ENCODE measurements at places on chromosomes 5 and 9.

- H3K27ac ChIP-seq = no peak overlapping the region
- no peaks in the 10 kb centered on the region for H3K36me3 ChIP-seq
- peak overlapping the region; percentile 62 for H3K4me3 ChIP-seq
- DNase-seq = no peak
Observed at GRCh38 chr5:88660264-88660946, 222.6 kb downstream of the MEF2C start.

DNA sequence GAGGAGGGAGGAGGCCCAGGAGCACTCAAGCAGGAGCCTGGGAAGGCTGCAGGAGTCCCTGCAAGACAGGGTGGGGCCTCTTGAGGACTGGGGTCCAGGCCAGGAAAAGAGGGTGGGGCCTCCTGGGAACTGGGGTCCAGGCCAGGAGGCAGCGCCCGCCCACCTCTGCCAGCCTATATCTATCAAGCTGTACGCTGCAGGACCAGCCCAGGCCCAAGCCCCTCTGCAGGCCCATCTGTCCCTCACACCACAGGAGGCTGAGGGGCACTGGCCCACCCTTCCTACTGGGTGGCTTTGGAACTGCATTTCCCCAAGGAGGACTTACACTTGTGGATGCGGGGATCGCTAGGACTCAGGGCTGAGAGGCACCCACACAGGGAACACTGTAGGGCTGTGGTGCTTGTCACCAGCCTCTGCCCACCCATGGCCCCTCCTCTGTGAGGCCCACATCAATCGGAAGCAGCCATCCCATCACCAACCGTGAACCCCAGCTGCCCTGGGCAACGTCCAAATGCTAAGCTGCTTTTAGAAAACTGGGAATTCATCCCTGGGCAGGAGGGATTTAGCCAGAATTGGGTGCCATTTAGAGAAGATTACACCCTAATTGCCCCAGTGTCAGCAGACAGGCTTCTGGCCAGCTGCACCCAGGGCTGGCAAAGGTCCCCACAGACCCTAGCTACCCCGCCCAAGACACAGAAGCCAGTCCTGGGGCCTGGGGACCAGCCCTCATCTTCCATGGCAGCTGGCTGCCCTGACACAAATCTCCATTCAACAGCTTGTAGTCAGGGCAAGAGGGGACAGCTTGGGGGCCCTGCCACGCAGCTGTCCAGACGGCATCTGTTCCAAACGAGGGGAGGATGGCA, 15.3 kb downstream of the BICD2 start:
- H3K27me3 ChIP-seq = no peaks in the 10 kb centered on the region
- peak overlapping the region; percentile 25 for H3K27ac ChIP-seq
- H3K36me3 ChIP-seq = peaks cover 3% of the 10 kb centered on the region
- H3K4me1 ChIP-seq = peaks cover 65% of the 10 kb centered on the region
- no peak overlapping the region for H3K4me3 ChIP-seq

DNA sequence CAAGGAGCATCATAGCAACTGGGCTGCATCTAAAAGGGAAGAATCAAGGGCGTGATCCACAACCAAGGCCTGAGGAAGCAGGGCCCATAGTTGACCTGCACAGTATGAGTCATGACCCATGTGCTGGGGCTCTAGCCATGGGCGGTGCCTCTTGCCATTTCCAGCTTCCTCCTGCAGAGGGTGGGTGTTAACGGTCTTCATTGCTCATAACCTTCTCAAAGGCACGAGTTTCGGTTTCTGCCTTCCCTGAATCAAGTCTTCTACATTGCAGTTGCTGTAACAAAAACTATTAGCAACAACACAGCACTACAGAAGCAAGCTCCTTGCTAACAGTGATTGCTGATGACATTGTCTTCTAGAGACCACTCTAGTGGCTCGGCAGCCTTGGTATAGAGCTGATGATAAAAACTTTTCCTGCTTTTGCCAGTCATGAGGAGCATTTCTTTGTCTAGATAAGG, 66.9 kb downstream of the CTSL start:
- H3K4me3 ChIP-seq = no peak overlapping the region
- no peaks in the 10 kb centered on the region for H3K4me1 ChIP-seq
- peak overlapping the region; percentile 87 for H3K27ac ChIP-seq

GRCh38 chr5:79202076-79202475, 33.9 kb upstream of the JMY start:
- H3K27ac ChIP-seq = no peak overlapping the region
- no peak for DNase-seq
- H3K4me3 ChIP-seq = no peak overlapping the region
- H3K27me3 ChIP-seq = no peaks in the 10 kb centered on the region

DNA sequence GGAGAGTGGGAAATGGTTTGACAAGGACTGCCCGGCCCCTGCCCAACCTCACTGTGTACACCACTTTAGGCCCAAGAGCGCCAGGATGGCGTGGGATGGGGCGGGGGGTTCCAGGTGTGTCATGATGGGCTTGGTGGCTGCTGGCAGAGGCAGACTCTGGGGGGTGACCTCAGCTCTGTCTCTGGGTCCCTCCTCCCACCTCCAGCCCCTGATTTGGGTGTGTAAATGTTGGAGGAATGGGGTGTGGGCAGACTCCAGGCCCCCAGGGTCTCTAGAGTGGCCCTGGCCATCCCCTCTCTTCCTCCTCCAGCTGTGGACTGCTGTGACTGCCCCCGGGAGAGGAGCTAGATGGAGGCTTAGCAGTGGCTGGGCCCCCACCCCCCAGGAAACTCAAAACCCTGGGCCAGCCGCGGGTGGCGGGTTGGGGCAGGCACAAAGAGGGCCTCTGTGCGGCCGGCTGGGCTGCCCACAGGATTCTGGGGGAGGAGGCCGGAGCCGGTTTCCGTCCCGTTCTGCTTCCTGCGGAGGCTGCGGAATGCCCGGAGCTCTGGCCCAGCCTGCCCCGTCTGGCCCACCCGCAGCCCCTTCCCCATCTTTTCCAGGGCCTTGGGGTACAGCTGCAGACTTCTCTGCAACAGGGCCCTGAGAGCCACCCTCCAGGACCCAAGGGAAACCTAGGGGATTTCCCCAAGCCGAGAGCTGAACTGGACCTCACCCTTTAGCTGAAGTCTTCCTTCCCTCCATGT, 23.1 kb downstream of the CXXC5 start:
- peaks cover 46% of the 10 kb centered on the region for H3K4me1 ChIP-seq
- H3K36me3 ChIP-seq = no peaks in the 10 kb centered on the region
- no peak for DNase-seq

DNA sequence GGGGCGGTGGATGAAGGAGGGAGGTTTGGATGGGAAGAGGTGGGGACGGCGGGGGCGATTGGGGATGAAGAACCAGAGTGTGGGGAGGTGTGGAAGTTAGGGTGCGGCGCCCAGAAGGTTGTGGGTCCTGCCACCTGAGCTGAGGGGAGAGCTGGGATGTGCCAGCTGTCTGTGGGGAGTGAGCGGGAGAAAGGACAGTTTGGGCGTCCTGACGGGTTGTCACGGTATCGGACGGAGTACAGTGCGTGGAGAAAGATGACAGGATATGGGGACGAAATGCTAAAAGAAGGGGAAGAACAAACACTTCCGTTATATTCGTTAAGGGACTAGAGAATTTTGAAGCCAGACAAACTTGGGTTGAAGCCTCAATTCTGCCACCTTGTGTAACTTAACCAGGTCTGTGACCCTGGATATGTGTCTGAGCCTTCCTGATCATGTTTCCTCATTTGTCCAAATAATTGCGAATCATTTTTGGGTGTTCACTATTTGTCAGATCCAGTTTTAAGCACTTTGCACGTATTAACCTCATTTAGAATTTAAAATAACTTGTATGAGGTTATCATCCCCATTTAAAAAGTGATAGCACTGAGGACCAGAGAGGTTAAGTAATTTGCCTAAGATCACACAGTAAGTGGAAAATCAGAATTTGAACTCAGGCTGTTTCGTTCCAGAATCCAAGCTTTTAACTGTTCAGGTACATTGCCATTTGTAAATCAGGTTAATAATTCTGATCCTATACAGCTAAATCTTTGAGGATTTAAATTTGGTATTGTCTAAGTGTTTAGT, 689 bp downstream of the CNTRL start:
- DNase-seq = no peak
- no peaks in the 10 kb centered on the region for H3K36me3 ChIP-seq
- peak overlapping the region; percentile 62 for H3K4me3 ChIP-seq
- H3K27ac ChIP-seq = peak overlapping the region; percentile 93
- peaks cover 47% of the 10 kb centered on the region for H3K4me1 ChIP-seq

- no peaks in the 10 kb centered on the region for H3K36me3 ChIP-seq
- H3K27ac ChIP-seq = peak overlapping the region; percentile 60
- no peak overlapping the region for H3K4me3 ChIP-seq
- H3K4me1 ChIP-seq = peaks cover 3% of the 10 kb centered on the region
- no peak for DNase-seq
- H3K27me3 ChIP-seq = peaks cover 11% of the 10 kb centered on the region
Observed at GRCh38 chr9:131270171-131271015, 5.9 kb downstream of the FAM78A start.

DNA sequence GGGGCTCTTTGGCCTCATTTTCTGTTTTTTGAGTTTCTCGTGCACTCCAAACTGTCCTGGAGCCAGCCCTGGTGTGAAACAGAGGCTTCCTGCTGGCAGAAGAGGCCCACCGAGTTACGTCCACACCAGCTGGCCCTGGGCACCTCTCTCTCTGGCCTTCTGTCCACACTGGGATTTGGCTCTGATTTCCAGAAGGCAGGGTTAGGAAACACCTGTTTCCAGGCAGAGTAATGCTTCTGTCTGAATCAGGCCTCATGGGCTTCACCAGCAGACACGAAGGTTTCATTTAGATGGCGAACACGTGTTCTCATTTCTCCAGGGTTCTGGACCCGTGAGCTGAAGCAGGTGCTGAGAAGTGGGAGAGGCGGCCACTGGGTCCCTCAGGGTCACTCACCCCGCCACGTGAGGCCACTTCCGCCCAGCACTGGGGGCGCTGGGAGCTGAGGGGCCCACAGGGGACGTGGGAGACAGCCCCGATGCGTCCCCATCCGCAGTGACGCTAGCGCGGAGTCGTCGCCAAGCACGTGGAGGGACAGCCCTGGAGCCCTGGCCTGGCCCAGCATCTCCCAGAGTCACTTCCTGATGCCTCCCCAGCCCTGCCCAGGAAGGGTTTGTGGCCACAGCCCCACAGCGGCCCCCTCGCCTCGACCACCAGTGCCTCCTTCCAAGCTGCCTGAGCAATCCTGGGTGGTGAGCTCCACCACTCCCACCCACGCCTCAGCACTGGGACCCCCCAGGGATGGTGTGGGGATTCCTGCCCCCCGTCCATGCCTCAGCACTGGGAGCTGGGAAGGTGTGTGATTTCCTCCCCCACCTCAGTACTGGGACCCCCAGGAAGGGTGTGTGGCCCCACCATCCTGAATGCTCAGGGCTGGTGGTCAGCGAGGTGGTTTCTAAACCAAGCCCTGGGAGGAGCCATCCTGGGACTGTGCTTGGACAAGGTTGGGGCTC, 4.9 kb upstream of the LRRC14B start:
- DNase-seq = no peak
- no peak overlapping the region for H3K27ac ChIP-seq
- H3K27me3 ChIP-seq = no peaks in the 10 kb centered on the region
- peaks cover 19% of the 10 kb centered on the region for H3K4me1 ChIP-seq
- H3K4me3 ChIP-seq = no peak overlapping the region
- no peaks in the 10 kb centered on the region for H3K36me3 ChIP-seq

- H3K4me1 ChIP-seq = no peaks in the 10 kb centered on the region
- no peak for DNase-seq
- peaks cover 2% of the 10 kb centered on the region for H3K27me3 ChIP-seq
- no peaks in the 10 kb centered on the region for H3K36me3 ChIP-seq
- H3K4me3 ChIP-seq = no peak overlapping the region
Observed at GRCh38 chr9:85347541-85347940, 394.2 kb downstream of the AGTPBP1 start.

DNA sequence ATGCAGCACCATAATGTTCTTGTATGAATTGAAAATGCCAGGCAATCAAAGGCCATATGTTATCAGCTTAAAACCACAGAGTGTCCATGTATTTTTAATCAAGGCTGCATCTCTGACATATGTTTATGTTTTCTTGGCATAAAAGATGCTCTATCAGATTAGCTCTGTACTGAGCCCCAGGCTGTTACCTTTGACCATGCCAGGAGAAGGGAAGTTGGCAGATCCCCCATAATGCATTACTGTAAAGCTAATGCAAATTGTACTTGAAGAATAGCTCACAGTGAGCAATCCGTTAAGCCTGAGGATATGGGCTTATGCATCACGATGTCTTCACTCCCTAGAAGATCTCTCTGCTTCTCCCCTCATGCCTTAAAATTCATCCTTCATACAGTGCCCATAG, 414.4 kb downstream of the BRINP1 start:
- no peak overlapping the region for H3K27ac ChIP-seq
- no peaks in the 10 kb centered on the region for H3K36me3 ChIP-seq
- H3K4me1 ChIP-seq = no peaks in the 10 kb centered on the region
- H3K27me3 ChIP-seq = no peaks in the 10 kb centered on the region

GRCh38 chr5:181224390-181225229, 1.5 kb downstream of the TRIM41 start:
- H3K27ac ChIP-seq = peak overlapping the region; percentile 100
- H3K4me1 ChIP-seq = peaks cover 46% of the 10 kb centered on the region
- no peak for DNase-seq
- H3K36me3 ChIP-seq = peaks cover 30% of the 10 kb centered on the region
- H3K4me3 ChIP-seq = peak overlapping the region; percentile 85

GRCh38 chr9:69090140-69090750, 54.7 kb downstream of the FXN start:
- no peak overlapping the region for H3K27ac ChIP-seq
- no peaks in the 10 kb centered on the region for H3K27me3 ChIP-seq
- H3K4me3 ChIP-seq = no peak overlapping the region

DNA sequence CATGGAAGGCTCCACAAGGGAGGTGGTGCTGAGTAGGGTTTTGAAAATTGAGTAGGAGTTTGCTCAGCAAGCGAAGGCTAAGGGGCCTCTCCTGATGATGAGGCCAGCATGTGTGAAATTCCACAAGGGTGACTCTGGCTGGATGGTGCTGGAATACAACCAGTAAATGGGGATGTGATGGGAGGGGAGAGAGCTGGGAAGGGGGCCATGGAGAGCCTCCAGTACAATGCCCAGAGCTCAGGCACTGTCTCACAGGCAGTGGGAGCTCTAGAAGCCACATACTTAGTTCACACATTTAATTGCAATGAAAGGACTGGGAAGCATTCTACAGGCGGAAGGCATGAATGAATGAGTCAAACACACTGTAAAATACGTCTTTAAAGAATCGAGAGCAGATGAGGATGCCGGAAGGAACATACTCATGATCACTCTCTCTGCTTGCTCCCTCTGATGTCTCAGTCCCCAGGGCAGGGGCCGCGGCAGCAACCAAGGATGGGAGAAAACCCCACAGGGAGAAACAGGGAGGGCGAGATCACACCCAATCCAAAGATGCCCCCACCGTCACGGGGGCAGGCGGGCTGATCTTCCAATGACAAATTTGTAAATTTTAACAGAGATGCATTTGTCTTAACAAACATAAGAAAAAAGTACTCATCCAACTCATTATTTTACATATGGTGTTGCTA, 261.0 kb downstream of the NSG2 start:
- H3K27ac ChIP-seq = no peak overlapping the region
- no peaks in the 10 kb centered on the region for H3K27me3 ChIP-seq
- H3K36me3 ChIP-seq = no peaks in the 10 kb centered on the region
- peaks cover 1% of the 10 kb centered on the region for H3K4me1 ChIP-seq
- DNase-seq = no peak

DNA sequence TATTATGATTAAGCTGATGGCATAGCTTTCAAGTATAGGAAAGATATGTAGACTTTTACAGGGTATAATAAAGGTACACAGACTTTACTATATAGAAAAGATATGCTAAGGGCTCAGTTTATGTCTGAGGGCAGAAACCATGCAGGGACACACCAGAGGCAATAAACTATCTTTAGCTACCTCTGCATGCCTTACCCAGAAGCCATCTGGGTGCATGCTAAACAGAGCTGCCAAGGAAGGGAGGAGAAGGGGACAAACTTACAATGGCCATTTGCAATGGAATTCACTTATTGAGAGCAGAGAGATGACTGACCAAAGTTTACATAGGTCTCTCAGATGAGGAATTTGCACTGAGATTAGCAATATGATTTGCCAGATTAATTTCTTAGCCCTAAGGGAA, 143.1 kb upstream of the NR4A3 start:
- no peaks in the 10 kb centered on the region for H3K36me3 ChIP-seq
- DNase-seq = no peak
- H3K4me1 ChIP-seq = no peaks in the 10 kb centered on the region
- H3K4me3 ChIP-seq = no peak overlapping the region

Data from esophagus squamous epithelium (tissue), 5 donors.